T-helper 17 cell (primary cell): ENCODE measurements at places on chromosomes 2 and 18. TPM values are rescaled to one million over a fixed set of nuclear protein-coding genes. Genes with fewer than 3 reads are reported as not detected.

The ATP6V1B1 gene
- total RNA-seq, result not detected

The TWIST2 gene
- not detected for total RNA-seq

The B3GNT7 gene
- total RNA-seq, result 0.37 TPM

The LRP2 gene
- not detected for total RNA-seq

The SRD5A2 gene
- not detected for total RNA-seq

The KCNK3 gene
- not detected for total RNA-seq

The C1GALT1C1L gene
- not detected for total RNA-seq

The RIT2 gene
- total RNA-seq, result not detected
